NCI-H187 (cell line): ENCODE measurements at places on chromosomes 7 and 10.

DNA sequence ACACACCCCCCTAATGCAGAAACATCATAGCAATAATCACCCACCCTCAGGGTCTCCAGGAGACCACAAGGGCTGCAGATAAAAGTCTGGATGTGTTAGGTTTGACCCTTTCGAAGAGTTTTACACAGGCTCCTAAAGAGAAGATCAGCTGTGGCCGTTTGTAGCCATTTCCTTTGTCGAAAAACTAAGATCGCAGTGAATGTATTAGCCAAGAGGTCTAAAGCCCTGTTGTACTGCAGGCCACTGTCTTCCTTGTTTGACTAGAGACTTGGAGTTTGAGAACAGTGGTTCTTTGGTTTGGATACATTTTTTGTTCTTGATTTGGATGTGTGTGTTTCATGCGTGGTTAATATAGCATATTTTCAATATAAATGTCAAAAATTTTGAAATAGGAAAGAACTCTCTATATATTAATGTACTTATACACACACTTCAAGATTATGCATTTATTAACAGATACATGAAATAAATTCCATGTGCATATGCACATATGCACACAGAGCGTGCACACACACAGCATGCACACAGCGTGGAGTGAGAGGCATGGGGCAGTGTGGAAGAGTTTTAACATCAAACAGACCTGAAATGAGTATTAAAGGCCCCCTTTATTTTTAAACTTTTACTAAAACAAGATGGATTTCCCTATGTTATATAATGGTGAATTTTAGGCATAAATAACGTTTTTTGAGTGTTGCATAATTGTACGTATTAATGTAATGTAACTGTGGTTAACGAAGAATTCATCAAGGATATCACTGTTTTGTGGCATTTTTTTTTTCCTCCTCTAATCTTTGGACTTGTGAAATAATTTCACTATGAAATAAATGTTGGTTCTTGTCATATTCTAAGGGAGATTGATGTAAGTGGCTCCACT, 2.2 kb downstream of the IKZF1 start:
- no peak for DNase-seq

- no peak for DNase-seq
Observed at GRCh38 chr10:87695074-87695473, 35.4 kb downstream of the PAPSS2 start.

- no peak for DNase-seq
Observed at GRCh38 chr10:96491303-96491702, 22.4 kb downstream of the TLL2 start.

GRCh38 chr7:5488286-5488878, 64.7 kb upstream of the TNRC18 start:
- no peak for DNase-seq

DNA sequence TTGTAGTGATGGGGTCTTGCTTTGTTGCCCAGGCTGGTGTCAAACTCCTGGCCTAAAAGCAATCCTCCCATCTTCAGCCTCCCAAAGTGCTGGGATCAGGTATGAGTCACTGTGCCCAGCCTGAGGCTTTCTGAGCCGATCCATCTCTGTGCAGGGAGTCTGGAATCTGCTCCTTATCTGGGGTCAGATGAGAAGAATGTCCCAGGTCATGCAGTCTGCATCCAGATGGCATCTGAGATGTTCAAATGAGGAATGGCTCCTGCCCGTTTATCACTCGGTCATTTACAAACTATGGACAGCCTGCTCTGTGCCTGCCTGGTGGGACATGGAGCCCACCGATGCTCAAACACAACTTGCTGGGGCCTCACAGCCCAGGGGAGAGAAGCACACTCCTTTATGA, 11.1 kb upstream of the SLC18A3 start:
- no peak for DNase-seq
